ENCODE measurements at places on chromosomes 3 and 15.

GRCh38 chr15:89489376-89489775 lies 7.0 kb downstream of the RHCG start:
- no peak for DNase-seq

- no peak for DNase-seq
Observed at GRCh38 chr3:126484148-126484547, 8.5 kb upstream of the ZXDC start.

DNA sequence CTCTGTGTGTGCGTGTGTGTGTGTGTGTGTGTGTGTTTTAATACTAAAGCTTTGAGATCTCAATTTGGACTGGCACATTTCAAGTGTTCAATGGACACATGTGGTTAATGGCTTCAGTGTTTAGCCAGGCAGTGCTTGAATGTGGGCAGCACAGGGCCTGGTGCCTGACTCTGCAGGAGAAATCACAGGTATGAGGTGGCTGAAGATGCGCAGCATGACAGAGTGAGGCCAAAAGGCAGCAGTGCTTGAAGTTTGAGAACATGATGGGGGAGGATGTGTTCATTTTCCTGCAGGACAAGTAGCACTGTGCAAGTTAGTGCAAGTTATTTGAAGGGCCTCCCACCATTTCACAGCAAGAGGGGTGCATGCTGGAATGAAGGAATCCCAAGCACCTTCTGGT lies 620.5 kb upstream of the TBL1XR1 start:
- no peak for DNase-seq

DNA sequence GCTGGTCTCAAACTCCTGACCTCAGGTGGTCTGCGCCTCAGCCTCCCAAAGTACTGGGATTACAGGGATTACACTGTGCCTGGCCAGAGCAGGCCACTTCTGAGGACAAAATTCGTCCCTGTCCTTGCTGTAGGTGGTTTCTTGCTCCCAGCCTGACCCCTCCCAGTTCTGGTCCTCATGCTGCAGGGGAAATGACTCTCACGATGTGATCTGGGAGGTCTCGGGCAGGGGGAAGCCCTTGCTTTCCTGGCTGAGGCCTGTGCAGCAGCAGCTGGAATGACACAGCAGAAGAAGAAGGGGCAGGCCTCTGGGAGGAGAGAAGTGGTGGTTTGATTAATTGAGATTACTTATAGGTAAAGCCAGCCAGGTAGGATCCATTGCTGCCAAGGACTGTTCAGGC lies 39.3 kb downstream of the MEGF11 start:
- DNase-seq = no peak

DNA sequence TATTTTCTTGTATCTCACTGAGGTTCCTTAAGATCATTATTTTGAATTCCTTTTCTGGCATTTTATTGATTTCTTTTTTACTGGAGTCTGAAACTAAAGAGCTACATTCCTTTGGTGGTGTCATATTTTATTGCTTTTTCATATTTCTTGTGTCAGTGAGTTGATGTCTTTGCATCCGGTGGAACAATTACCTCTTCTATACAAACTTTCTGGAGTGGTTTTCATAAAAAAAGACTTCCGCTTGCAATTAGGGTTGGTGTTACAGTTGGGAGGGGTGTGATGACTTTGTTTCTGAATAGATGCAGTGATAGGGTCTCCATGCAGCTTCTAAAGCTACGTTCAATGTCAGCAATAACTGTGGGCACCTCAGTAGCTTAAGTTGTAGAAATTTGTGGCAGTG lies 181.7 kb downstream of the LPP start:
- DNase-seq = no peak

All from activated CD4-positive, alpha-beta T cell treated with anti-CD3 and anti-CD28 coated beads, Interleukin-2, amount 50 U/mL, for 4 hours (primary cell).